Stimulated activated naive CD4-positive, alpha-beta T cell treated with Interleukin-2 at 50 U/mL for 16 hours (primary cell): ENCODE measurements at places on chromosomes 4 and X.

DNA sequence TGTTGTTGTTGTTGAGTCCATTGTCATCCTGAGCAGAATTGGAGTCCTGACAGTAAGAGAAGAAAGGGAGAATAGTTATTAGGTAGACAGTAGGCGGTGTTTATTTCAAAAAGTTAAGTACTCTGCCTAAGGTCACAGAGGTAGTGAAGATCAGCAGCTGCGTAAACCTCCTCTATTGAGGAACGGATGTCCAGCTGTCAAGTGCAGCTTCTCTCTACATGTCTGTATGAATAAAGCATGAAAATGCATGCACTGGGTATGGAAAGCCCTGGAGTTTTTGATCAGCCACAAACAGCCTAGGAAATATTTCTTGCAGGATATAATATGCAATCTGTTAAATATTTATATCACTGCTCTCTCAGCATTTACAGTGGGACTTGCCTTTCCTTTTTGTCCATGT is 109.4 kb upstream of the CBLL2 start:
- no peak for DNase-seq

DNA sequence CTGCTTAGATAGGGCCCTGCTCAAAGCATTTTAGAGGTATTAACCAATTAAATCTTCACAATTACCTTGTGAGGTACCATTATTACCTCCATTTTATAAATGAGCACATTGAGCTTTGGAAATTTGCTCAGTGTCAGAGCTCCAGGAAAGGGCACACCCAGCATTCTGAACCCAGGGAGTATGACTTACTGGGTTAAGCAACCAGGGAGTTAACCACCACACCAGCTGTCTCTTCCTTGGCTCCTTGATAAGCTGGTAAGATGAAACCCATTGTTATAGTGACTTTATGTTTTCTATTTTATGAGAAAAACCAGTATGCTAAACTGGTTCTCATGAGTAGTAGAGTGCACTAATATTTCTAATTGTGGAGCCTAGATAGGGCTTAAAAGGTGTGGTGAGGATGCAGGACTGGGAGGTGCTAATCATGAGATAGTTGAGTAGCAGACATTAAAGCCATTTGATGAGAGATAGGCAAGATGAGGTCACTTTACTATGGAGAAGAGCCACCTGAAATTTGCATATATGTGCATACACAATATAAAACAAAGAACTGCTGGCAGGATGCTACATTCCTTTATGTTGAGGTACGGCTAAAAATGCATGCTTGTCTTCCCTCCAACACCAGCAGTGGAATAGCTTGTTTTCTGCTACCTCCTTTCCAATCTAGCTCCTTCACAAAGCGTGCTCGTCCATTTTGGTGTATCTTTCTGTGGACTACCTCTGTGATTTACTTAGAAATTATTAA is 556.1 kb downstream of the SPRY1 start:
- DNase-seq = no peak

DNA sequence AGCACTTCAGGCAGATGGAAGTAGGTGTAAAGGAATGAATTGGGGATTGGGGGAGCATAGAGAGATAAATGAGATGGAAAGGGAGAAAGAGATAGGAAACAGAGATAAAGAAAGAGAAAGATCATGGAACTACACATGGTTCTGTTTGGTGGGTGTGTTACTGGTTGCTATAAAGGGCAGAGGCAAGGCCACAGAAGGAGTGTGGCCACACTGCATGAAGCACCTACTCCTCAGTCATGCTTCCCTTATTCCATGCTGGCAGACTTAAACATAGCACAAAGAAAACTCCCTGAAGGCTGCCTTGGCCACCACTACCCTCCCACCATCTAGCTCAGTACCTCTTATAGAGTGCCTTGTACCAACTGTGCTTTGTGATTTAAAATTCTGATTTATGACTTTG is 56.9 kb downstream of the OPHN1 start:
- no peak for DNase-seq

DNA sequence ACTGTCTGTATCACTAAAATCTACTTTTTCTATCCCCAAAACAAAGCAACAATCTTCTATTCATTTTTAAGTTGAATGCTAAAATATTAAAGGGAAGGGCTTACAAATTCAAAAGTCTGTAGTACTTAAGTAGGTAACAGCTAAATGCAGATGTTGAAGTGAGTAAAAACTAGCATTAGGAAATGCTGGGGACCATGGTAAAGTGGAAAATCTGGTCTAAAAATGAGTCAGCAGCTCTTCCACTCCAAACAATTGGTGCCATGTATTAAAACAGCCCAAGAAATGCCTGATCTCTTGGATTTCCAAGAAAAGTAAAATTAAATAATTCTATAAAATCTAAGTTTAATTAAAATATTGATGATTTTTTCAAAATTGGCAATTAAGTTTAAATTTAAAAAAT is 73.3 kb upstream of the PPP3CA start:
- no peak for DNase-seq

- DNase-seq = no peak
Measured at GRCh38 chr4:85792376-85793232, 317.7 kb downstream of the ARHGAP24 start.

DNA sequence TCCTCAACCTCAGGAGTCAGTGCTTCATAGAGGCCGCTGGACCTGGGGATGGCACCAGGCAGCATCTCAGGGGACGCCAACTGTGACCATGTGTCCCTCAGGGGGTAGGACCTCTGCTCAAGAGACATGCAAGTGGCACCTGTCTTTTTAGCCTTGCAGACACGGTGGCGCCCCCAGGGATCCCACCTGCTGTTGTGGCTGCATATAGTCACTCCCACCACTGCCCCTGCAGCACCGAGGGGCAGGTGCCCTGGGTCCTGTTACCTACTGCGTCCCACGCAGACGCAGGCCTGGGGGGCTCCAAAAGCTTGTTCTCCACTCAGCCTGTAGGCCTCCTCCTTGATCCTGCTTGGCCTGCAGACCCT is 2.5 kb downstream of the MYL5 start:
- DNase-seq = no peak

DNA sequence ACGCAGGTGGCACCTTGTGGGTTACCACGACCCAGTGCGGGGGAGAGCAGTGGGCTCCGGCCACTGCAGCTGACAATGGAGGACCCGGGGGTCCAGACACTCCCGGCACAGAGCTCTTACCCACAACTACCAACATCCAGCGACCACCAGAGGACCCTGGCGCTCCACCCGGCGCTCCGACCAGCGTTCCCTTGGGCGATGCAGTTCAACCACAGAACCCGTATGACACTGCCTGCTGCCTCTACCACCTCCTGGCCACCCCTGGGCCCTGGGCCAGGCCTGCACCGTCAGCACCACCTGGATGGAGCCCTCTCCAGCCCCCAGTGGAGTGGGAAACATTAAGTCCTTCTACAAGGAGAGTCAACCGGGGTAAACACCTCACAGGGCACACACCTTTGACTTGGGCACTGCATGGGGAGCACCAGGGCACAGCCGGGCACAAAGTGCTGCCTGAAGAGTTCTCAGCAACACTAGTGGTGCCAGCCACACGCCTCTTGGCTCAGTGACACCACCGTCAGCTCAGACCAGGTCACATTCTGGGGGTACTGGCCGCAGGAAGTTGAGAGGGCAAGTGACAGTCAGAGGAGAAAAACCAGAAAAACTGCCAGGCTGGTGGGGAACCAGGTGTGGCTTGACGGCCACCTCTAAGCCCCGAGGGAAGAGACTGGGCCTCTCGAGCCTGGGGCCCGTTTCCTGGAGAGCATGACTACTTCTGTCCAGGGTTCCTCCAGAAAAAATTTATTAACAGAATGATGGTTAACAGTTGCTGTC is 2.6 kb downstream of the CTBP1 start:
- DNase-seq = no peak

DNA sequence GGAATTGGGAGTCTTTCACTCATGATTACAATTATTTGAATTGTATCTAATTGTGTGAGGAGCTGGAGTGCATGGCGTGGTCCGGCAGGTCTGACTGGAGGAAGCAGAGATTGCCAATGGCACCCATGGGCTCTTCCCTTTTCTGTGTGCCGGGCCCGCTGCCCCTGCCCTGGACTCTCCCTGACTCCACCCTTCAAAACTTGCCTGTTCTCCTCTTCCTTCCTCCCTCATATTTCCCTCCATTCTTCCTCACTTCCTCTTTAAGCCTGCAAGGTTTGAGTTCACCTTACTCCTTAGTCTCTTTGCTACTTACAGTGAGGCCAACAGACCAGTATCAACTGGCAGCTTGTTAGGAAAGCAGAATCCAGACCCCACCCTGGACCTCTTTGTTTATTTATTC is 6.5 kb upstream of the STBD1 start:
- DNase-seq = no peak

- DNase-seq = no peak
Measured at GRCh38 chrX:154056770-154057241, 37.1 kb upstream of the IRAK1 start.

DNA sequence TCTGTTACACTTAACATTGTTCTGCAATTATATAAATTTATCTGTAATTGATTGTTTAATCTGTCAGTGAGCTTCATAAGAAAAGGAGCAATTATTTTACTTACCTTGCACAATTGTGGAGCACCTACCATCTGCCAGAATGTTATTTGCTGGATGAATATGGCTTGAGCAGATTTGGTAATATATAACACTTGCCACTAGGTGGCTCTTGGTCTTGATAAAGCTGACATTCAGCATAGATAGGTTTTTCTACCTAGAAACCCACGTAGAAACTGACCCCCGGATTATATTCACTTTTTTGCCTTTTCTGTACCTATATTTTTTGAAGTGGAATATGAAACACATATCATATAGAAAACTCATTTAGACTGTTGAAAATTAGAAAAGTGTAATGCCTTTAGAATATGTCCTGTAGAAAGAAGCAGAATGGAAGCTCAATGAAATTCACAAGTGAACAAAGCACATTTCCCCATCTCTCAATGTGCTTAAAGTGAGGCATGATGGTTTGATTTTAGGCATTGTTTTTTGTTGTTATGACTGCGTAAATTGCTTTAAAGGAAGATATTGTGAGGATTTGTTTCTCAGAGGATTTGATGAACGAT is 9.5 kb downstream of the RBPJ start:
- no peak for DNase-seq
